Naive thymus-derived CD8-positive, alpha-beta T cell (primary cell): ENCODE measurements at places on chromosomes 1 and 21. TPM values are rescaled to one million over a fixed set of nuclear protein-coding genes. Genes with fewer than 3 reads are reported as not detected.
A peak's percentile ranks its signal among the peaks of the same experiment; 100 is the strongest.

- no peaks in the 10 kb centered on the region for H3K36me3 ChIP-seq
- H3K27me3 ChIP-seq: peaks cover 9% of the 10 kb centered on the region
- no peak for DNase-seq
- no peak overlapping the region for H3K27ac ChIP-seq
Measured at GRCh38 chr1:19854866-19855265, 27.3 kb upstream of the OTUD3 start.

ADORA1 gene
- not detected for total RNA-seq

GRCh38 chr1:203644661-203645510 lies 18.3 kb downstream of the ATP2B4 start:
- no peaks in the 10 kb centered on the region for H3K27me3 ChIP-seq
- H3K4me1 ChIP-seq: peaks cover 14% of the 10 kb centered on the region
- no peak overlapping the region for H3K27ac ChIP-seq
- DNase-seq: no peak
- peaks cover 2% of the 10 kb centered on the region for H3K36me3 ChIP-seq

FLAD1 gene
- total RNA-seq: 46.8 TPM

- H3K27ac ChIP-seq: peak overlapping the region; percentile 69
- H3K4me1 ChIP-seq: peaks cover 18% of the 10 kb centered on the region
- peaks cover 2% of the 10 kb centered on the region for H3K27me3 ChIP-seq
Measured at GRCh38 chr1:186618401-186619170, 61.6 kb downstream of the PTGS2 start.

IQGAP3 gene
- total RNA-seq: not detected

GRCh38 chr1:43137445-43138052 lies 34.5 kb downstream of the EBNA1BP2 start:
- H3K4me1 ChIP-seq: no peaks in the 10 kb centered on the region
- peaks cover 4% of the 10 kb centered on the region for H3K36me3 ChIP-seq
- H3K4me3 ChIP-seq: no peak overlapping the region
- H3K27me3 ChIP-seq: peaks cover 12% of the 10 kb centered on the region
- H3K27ac ChIP-seq: no peak overlapping the region

- H3K4me3 ChIP-seq: no peak overlapping the region
- peaks cover 9% of the 10 kb centered on the region for H3K27me3 ChIP-seq
- peaks cover 10% of the 10 kb centered on the region for H3K4me1 ChIP-seq
- H3K36me3 ChIP-seq: no peaks in the 10 kb centered on the region
- no peak for DNase-seq
Measured at GRCh38 chr1:54936791-54937190, 43.6 kb upstream of the TMEM61 start.

DNA sequence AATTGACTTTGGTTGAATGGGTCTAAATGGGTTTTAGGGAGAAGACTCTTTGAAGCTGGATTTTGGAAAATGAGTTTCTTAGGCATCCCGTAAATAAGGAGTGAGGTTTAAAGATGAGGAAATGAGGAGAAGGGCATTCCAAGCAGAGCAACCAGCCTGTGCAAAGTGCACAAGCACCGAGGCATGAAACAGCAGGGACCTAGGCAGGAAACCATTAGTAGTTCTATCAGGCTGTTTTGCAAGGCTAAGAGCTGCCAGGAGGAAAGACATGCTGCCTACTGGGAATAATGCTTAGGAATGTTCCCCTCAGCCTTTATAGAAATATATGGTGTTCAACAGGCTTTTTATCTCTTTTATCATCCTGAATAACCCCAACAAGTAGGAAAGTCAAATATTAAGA lies 153.1 kb upstream of the FGGY start:
- no peak overlapping the region for H3K4me3 ChIP-seq
- H3K27ac ChIP-seq: no peak overlapping the region
- DNase-seq: no peak
- no peaks in the 10 kb centered on the region for H3K36me3 ChIP-seq
- H3K4me1 ChIP-seq: peaks cover 8% of the 10 kb centered on the region
- H3K27me3 ChIP-seq: peaks cover 3% of the 10 kb centered on the region

DNA sequence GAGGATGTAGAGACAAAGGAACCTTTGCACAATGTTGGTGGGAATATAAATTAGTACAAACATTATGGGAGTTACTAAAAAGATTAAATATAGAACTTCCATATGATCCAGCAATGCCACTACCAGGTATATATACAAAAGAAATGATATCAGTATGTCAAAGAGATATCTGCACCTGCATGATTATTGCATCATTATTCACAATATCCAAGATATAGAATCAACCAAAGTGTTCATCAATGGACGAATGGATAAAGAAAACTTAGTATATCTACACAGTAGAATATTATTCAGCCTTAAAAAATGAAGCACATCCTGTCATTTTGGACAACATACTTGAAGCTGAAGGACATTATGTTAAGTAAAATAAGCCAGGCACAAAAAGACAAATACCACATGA lies 61.8 kb upstream of the USH2A start:
- no peaks in the 10 kb centered on the region for H3K27me3 ChIP-seq
- no peaks in the 10 kb centered on the region for H3K4me1 ChIP-seq
- DNase-seq: no peak
- H3K27ac ChIP-seq: no peak overlapping the region
- H3K36me3 ChIP-seq: no peaks in the 10 kb centered on the region

DNA sequence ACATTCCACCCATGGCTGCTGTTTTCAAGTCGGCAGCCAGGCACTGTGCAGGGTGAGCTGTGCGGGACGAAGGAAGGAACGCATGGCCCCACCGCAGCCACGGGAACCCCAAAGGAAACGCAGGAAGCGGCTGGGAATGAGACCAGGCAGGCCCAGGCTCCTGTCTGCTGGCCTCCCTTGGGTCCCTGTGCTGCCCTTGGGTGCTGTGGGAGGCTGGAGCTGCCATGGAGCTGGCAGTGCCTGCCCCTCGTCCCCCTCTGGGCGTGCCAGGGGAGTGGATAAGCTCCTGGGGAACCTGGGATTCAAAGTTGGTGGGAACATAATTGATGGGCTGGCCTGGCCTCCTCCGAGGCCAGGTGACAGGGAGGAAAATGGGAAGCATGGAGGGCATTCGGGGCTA lies 5.3 kb upstream of the KRTAP10-4 start:
- no peak overlapping the region for H3K27ac ChIP-seq
- no peak overlapping the region for H3K4me3 ChIP-seq
- H3K4me1 ChIP-seq: peaks cover 12% of the 10 kb centered on the region

DNA sequence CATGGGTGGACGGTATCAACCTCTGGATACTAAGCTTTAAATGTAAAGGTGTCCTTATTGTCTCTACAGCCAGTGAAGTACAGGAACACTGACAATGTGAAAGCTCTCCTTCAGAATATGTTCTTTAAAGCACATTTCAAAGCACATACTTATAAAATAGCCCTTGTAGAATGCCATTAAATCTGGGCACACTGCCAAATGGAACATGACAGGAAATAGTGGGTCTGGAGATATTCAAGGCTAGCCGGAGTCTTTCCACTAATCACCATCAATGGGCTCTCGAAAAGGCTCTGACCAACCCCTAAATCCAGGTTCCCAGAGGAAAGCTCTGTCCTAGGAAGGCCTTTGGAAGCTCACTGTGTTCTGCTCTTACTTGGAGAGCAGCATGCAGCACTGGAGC lies 46.6 kb downstream of the PLD5 start:
- H3K27ac ChIP-seq: no peak overlapping the region
- no peaks in the 10 kb centered on the region for H3K4me1 ChIP-seq
- no peak overlapping the region for H3K4me3 ChIP-seq
- no peak for DNase-seq

IGSF21 gene
- total RNA-seq: not detected

LCE6A gene
- total RNA-seq: not detected

DNA sequence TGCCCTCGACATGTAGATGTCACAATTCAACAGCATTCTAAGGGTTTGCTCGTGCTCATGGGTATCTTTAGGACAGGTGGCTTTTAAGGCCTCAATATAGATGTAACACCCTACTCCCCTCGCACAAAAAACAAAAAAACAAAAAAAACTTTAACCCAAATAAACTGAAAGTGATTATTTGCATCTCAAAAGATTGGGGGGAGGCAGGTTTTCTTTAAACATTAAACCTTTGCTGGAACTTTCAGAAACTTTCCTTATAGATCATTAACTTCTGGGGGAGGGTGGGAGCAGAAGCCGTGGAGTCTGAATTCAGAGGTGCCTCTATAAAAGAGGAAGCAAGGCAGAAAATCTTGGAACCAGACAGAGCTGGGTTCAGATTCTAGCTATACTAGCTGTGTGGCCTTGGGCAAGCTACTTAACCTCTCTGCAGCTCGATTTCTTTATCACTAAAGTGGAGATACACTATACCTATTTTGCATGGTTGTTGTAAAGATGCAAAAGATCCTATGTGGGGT lies 3.2 kb upstream of the KIAA1614 start:
- H3K27me3 ChIP-seq: peaks cover 53% of the 10 kb centered on the region
- peaks cover 16% of the 10 kb centered on the region for H3K4me1 ChIP-seq
- no peaks in the 10 kb centered on the region for H3K36me3 ChIP-seq
- H3K4me3 ChIP-seq: no peak overlapping the region

DNA sequence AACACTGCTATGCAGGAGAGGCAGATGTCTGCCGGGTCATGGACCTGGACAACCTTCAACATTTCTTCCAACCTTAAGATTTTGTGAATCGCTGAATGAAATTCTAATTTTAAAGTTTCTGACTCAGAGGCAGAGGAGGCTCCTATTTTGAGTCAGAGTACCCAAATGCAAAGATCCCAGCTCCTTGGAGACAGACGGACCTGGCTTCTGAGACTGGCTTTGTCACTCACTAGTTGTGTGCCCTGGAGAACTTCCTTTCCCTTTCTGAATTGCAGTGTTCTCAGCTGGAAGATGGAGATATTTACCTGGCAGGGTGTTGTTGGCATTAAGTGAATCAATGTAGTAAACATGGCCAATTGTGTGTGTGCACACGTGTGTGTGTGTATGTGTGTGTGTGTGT lies 51.9 kb downstream of the IER5 start:
- H3K27me3 ChIP-seq: no peaks in the 10 kb centered on the region
- H3K4me3 ChIP-seq: no peak overlapping the region
- H3K4me1 ChIP-seq: peaks cover 22% of the 10 kb centered on the region
- H3K27ac ChIP-seq: no peak overlapping the region

DNA sequence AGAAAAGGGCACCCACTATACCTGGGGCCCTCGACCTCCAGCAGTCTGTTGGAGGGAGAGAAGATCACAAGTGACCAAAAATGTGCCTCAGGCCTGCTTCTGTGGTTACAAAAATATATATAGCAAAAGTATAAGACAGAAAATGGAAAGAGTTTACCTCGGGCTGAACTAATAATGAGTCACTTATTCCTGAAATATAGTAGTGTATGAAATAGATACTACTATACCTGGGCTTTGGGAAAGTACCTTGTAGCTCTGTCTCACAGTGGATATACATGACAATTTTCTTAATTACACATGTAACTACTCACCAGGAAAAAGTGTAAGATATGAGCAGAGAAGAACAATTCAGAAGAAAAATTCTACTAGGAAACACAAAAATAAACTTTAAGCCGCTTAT lies 7.3 kb upstream of the APCS start:
- DNase-seq: no peak
- H3K36me3 ChIP-seq: peaks cover under 1% of the 10 kb centered on the region
- H3K4me1 ChIP-seq: no peaks in the 10 kb centered on the region
- H3K27ac ChIP-seq: no peak overlapping the region
- no peak overlapping the region for H3K4me3 ChIP-seq

NFASC gene
- total RNA-seq: not detected

GREM2 gene
- not detected for total RNA-seq

DNA sequence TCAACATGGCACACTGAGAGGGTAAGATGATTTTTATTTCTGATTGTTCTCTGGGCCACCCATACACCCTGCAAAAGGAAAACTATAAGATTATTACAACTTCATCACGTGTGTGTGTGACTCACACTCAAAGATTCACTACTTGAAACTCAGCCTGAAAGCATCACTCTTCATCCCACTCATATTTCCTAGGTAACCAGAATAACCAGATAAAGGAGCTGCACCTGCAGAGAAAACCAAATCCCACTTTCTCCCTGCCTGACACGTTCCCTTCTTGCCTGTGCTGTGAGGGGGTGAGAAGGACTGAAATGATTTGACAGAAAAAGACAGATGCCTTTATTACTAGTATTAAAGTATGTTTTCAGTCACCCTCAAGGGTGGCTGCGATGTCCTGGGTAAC lies 131.6 kb downstream of the TGFBR3 start:
- no peaks in the 10 kb centered on the region for H3K27me3 ChIP-seq
- no peaks in the 10 kb centered on the region for H3K36me3 ChIP-seq
